ENCODE measurements at places on chromosomes 3 and 15. TPM values are rescaled to one million over a fixed set of nuclear protein-coding genes. Genes with fewer than 3 reads are reported as not detected.
A peak's percentile ranks its signal among the peaks of the same experiment; 100 is the strongest.

TUSC7 gene
- total RNA-seq = not detected

RAB7A gene
- 87.9 TPM for total RNA-seq

DNA sequence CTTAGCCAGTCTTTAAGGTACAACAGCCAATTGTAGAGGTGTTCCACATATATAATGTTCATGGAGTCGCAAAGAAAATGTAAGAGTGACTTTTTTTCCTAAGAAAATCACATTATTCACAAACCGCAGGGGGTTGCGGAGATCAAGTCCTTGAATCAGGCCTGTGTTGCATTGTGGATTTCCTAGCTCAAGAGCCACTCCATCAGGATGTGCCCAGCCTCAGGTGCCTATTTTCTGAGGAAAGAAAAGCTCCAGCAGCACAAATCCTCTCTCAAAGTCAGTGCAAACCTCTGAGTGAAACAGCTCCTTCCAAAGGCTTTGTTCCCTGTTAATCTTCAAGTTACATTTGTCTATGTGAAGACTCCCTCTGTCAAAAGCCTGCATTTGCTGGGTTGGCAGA is 349.4 kb downstream of the CLSTN2 start:
- no peaks in the 10 kb centered on the region for H3K36me3 ChIP-seq
- H3K4me3 ChIP-seq = no peak overlapping the region
- H3K27ac ChIP-seq = no peak overlapping the region
- H3K27me3 ChIP-seq = no peaks in the 10 kb centered on the region
- no peaks in the 10 kb centered on the region for H3K4me1 ChIP-seq

SCN11A gene
- total RNA-seq = 0.32 TPM

GRCh38 chr15:88498996-88499395 is 31.5 kb downstream of the MRPS11 start:
- H3K4me3 ChIP-seq = no peak overlapping the region
- no peak for DNase-seq
- no peaks in the 10 kb centered on the region for H3K4me1 ChIP-seq

CNOT10 gene
- 21.7 TPM for total RNA-seq

UNC13C gene
- total RNA-seq = 0.41 TPM

IL12A gene
- 6.4 TPM for total RNA-seq

- no peak overlapping the region for H3K4me3 ChIP-seq
- no peaks in the 10 kb centered on the region for H3K36me3 ChIP-seq
- H3K4me1 ChIP-seq = no peaks in the 10 kb centered on the region
- DNase-seq = no peak
- H3K27me3 ChIP-seq = no peaks in the 10 kb centered on the region
These were observed 10.1 kb downstream of the STRIT1 start for GRCh38 chr3:155283092-155284056.

- H3K4me3 ChIP-seq = no peak overlapping the region
- no peaks in the 10 kb centered on the region for H3K36me3 ChIP-seq
- H3K27me3 ChIP-seq = no peaks in the 10 kb centered on the region
- no peak overlapping the region for H3K27ac ChIP-seq
- H3K4me1 ChIP-seq = no peaks in the 10 kb centered on the region
- no peak for DNase-seq
These were observed 2.7 kb upstream of the NR2E3 start for GRCh38 chr15:71807691-71808091.

DNA sequence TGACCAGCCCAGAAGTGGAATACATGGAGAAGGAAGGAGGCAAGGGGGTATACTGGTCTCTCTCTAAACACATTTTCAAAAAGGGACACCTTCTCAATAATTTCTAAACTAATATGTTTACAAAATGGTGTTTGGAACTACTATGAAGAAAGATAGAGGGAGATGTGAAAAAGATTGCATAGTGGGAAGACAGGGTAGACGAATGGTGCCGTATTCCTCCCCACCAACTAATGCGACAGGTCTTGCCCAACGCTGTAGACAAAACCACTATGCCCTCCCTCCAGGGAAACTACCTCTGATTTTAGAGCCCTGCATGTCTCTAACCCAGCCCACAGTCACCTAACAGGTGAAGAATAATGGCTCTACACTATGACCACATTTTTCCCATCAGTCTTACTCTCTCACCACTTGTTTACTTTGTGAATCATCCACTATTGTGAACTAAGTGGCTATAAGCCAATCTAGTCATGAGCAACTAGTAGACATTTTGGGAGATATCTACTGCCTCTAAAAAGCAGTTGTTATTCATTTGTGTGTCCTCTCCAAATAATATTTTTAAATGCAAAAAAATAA is 108.2 kb upstream of the UBE2E2 start:
- H3K27me3 ChIP-seq = no peaks in the 10 kb centered on the region
- no peaks in the 10 kb centered on the region for H3K36me3 ChIP-seq
- no peaks in the 10 kb centered on the region for H3K4me1 ChIP-seq
- H3K4me3 ChIP-seq = no peak overlapping the region
- no peak for DNase-seq
- H3K27ac ChIP-seq = no peak overlapping the region

PIF1 gene
- total RNA-seq = 49.8 TPM

TM4SF4 gene
- total RNA-seq = not detected

KLF15 gene
- total RNA-seq = 10.5 TPM

- H3K27ac ChIP-seq = peak overlapping the region; percentile 86
- DNase-seq = no peak
- H3K27me3 ChIP-seq = no peaks in the 10 kb centered on the region
- peaks cover 14% of the 10 kb centered on the region for H3K4me1 ChIP-seq
These were observed 675 bp downstream of the PSMD6 start for GRCh38 chr3:64022451-64023186.

DNA sequence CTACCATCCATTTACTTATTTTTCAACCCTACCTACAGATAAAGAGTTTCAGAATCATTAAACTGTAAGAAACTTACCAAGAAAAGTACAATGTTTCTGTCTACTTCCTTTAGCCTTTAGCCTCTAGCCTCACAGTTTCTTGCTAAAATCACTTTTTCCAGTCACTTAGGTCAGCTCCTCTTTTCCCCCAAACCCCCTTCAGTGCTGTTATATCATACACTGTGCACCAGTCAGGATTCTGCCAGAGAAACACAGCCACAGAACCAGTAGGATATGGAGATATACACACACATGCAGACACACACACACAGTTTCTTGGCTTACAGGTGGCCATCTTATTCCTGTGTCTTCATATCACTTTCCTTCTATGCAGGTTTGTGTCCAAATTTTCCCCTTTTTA is 139.9 kb upstream of the LIPC start:
- H3K27ac ChIP-seq = no peak overlapping the region
- H3K4me3 ChIP-seq = no peak overlapping the region
- no peaks in the 10 kb centered on the region for H3K4me1 ChIP-seq
- H3K36me3 ChIP-seq = no peaks in the 10 kb centered on the region
- DNase-seq = no peak
- H3K27me3 ChIP-seq = no peaks in the 10 kb centered on the region

DNAH12 gene
- total RNA-seq = not detected

GPR15 gene
- 4.5 TPM for total RNA-seq

CLSTN2 gene
- total RNA-seq = 0.60 TPM

CTXND1 gene
- 0.14 TPM for total RNA-seq

DNA sequence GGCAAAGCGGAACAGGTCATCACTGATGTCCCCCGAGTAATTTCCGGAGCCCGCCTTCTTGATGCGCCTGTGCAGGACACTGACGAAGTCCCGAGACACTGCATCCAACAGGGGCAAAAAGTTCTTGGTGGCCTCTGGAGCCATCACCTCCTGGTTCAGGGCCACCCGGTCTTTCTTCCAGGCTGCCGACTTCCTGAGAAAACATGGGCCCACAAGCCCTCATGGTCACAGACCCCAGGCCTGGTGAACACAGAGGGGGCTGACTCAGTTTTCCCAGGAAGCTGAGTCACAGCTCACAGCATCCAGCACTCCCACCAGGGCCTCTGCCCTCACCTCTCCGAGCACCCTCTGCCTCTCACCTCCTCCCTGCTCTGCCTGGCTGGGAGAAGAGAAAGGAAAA is 22.4 kb downstream of the CYP11A1 start:
- no peak overlapping the region for H3K27ac ChIP-seq
- H3K36me3 ChIP-seq = no peaks in the 10 kb centered on the region
- H3K27me3 ChIP-seq = no peaks in the 10 kb centered on the region
- H3K4me1 ChIP-seq = no peaks in the 10 kb centered on the region
- H3K4me3 ChIP-seq = no peak overlapping the region

SEMA3G gene
- 3.0 TPM for total RNA-seq

DNA sequence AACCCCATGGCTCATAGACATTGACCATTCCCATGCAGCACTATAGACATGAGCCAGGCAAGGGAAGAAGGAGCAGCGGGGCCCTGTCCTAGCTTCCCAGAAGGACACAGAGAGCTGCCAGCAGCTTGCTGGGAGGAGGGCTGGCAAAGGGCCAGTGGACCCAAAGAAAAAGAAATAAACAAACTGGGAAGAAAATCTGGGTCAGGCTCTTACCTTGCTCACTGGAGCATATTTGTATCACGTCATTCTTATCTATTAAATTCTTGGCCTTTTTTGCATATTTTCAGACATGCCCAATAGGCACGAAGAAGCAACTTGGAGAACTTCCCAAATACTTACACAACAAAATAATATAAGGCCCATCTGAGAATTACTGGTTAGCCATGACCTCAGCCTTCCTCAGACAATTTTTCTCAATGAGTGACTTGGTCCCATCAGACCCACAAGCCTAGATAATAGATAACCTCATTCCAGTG is 28.4 kb downstream of the RASGRP1 start:
- H3K4me1 ChIP-seq = no peaks in the 10 kb centered on the region
- no peak overlapping the region for H3K4me3 ChIP-seq
- H3K27ac ChIP-seq = no peak overlapping the region
- no peaks in the 10 kb centered on the region for H3K27me3 ChIP-seq
- H3K36me3 ChIP-seq = no peaks in the 10 kb centered on the region
- no peak for DNase-seq

GRCh38 chr3:27590437-27591298 is 106.5 kb upstream of the SLC4A7 start:
- H3K27ac ChIP-seq = peak overlapping the region; percentile 64
- H3K36me3 ChIP-seq = no peaks in the 10 kb centered on the region
- DNase-seq = no peak
- no peak overlapping the region for H3K4me3 ChIP-seq

DNA sequence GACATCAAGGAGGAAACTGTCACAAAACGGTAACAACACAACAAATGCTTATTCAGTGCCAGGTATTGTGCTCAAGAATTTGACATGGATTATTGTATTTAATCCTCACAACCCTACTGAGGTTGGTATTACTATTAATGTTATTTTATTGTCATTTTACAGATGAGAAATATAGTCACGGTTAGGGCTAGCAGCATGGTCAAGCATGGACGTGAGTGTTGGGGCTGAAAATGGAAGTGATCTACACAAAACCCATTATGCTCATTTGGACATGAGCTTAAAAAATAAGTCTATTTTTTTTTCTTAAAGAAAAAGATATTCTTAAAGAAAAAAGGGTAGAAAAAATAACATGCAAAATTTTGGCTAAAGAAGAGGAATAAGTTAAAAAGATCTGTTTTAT is 141.3 kb upstream of the SOX2 start:
- no peak overlapping the region for H3K4me3 ChIP-seq
- H3K4me1 ChIP-seq = no peaks in the 10 kb centered on the region
- no peak overlapping the region for H3K27ac ChIP-seq
- no peaks in the 10 kb centered on the region for H3K27me3 ChIP-seq
- no peaks in the 10 kb centered on the region for H3K36me3 ChIP-seq

DNA sequence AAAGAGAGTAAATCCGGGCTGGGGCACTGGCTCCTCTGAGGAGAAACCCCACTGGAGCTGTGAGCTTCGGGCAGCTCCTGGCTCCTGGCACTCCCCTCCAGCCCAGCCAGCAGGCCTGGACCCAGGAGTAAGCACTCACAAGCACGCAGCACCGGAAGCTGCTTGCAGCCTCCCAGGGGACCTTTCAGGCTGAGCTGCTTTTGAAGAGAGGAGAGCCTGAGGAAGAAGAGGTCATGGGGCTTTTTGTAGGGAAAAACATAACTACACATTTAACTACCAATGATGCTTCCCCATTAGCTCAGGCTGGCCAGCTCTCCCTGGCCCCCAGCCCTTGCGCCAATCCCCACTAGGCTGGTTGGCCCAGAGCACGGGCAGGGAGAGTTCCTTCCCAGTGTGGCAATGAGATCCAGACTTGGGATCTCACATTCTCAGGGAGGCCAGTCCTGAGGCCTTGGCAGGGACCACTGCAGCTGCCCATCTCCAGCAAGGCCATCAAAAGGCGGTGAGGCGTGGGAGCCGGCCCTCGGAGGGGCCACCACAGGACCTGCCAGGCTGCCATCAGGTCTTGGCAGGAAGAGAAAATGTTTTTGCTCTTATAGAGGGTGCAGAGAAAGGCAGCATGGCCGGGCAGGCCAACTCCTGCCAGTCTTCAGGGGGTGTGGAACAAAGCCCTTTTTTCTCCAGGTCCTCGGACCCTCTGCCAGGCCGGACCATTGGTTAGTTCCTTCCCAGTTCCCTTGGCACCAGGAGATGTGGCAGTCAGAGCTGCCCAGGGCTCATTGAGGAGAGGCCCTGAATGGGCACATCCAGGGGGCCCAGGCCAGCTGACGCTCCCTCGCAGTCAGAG is 41.5 kb upstream of the MFGE8 start:
- DNase-seq = no peak
- no peak overlapping the region for H3K27ac ChIP-seq
- H3K4me3 ChIP-seq = no peak overlapping the region
- no peaks in the 10 kb centered on the region for H3K27me3 ChIP-seq
- no peaks in the 10 kb centered on the region for H3K4me1 ChIP-seq

DNA sequence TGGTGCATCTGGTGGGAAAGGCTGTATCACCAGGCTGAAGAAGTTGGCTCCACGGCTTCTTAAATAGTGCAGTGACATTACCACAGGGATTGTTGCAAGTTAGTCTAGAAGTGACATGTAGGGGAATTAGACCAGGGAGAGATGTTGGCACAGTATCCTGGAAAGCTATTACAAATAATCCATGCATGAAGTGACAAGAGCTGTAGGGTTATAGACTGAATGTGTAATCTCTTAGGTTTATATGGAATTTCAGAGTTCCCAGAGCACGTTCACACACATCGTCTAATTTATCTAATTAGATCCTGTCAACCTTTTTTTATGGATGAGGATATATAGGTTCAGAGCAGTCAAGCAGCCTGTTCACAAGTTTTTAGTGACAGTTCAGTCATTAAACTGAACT is 37.3 kb upstream of the APH1B start:
- H3K4me3 ChIP-seq = no peak overlapping the region
- H3K27ac ChIP-seq = no peak overlapping the region
- peaks cover 37% of the 10 kb centered on the region for H3K4me1 ChIP-seq
- no peaks in the 10 kb centered on the region for H3K27me3 ChIP-seq

DNA sequence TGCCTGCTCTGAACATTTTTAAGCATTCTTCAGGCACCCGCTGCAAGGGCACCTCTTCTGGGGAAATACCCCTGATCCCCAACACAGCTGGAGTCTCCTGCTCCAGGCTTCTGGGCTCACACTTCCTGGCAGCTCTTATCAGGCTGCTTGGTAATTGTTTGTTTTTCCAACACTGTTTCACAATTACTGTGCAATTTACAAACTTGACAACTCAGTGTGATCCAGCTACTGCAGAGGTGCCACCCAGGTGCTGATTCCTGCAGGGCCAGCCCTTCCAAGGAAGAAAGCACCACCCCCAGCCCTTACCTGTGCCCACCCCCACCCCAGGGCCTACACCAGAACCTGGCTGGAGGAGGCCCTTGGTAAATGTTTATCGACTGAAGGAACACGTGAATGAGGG is 66.5 kb downstream of the MAGEF1 start:
- no peaks in the 10 kb centered on the region for H3K36me3 ChIP-seq
- no peaks in the 10 kb centered on the region for H3K4me1 ChIP-seq
- peak; percentile 27 for DNase-seq
- H3K4me3 ChIP-seq = no peak overlapping the region

GRCh38 chr3:32009101-32009500 is 27.6 kb downstream of the ZNF860 start:
- H3K4me1 ChIP-seq = no peaks in the 10 kb centered on the region
- no peak overlapping the region for H3K4me3 ChIP-seq
- no peaks in the 10 kb centered on the region for H3K36me3 ChIP-seq
- H3K27ac ChIP-seq = no peak overlapping the region
